ENCODE measurements at places on chromosomes 1 and 21.

DNA sequence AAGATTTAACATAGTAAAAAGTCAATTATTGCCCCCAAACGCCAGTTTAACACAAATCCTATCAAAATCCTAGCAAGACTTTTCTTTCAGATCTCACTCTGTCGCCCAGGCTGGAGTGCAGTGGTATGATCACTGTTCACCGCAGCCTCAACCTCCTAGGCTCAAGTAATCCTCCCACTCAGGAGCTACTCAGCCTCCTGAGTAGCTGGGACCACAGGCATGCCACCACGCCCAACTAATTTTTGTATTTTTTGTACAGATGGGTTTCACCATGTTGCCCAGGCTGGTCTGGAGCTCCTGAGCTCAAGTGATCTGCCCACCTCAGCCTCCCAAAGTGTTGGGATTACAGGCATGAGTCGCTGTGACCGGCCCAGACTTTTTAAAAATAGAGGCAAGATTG is 4.8 kb downstream of the SNIP1 start:
- no peak for DNase-seq

GRCh38 chr1:200039849-200040474 is 12.5 kb downstream of the NR5A2 start:
- DNase-seq = no peak

DNA sequence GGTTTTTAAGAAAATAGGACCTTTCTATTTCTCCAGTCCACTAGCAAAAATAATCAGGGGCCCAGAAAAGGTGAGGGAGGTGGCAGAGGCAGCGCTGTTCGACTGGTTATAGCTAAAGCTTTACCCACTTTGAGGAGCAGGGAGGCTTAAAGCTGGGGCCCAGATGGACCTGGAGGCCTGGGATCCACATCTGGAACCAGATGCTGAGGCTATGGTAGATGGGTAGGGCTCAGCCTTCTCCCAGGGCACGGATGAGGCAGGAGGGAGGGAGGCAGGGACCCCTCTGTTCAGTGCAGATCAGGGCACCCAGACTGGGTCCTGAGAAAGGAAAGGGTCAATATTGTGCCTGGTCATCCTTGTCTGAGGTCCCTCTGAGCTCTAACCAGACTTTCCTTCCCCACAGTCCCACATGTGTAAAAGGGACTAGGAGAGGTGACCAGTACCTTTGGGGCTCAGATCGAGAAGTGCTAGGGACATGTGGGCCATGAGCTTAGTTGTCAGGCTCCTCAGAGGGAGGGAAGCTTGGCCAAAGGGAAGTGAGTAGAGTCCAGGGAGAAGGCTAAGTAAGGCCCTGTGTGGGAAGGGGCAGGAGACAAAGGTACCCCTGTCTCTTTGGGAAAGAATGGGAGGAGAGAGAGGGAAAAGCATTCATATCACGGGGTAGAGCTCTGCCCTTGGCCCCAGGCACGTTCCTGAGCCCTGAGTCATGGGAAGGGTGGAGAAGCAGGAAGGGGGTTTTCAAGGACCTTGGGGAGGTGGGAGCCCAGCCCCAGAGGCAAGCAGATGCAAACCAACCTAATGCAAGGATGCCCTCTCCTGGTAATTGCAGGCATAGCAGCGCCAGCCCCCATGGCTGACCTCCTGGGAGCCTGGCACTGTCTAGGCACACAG is 15.4 kb downstream of the LMNA start:
- peak; percentile 62 for DNase-seq

GRCh38 chr1:238777551-238777950 is 608.8 kb upstream of the CHRM3 start:
- DNase-seq = no peak
